ENCODE measurements at places on chromosomes 11 and 22.

DNA sequence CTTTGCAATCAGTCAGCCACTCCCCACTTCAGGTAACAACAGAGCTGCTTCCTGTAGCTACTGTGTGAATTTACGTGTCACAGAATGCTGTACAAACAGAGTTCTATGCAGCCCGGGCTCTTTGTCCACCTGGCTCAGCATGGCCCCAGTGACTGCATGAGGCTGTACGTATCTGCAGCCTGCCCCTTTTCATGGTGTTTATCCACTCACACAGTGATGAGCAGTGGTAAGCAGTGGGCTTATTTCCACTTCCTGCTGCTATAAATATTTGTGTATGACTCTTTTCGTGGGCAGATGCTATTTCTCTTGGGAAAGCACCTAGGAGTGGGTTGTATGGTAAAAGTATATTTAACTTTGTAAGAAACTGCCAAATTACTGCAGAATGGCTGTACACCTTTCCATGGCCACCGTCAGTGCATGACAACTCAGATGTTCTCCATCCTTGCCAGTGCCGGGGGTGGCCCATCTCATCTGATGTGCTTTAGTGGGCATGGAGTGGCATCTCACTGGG, 43.3 kb downstream of the MYEOV start:
- no peak for DNase-seq

DNA sequence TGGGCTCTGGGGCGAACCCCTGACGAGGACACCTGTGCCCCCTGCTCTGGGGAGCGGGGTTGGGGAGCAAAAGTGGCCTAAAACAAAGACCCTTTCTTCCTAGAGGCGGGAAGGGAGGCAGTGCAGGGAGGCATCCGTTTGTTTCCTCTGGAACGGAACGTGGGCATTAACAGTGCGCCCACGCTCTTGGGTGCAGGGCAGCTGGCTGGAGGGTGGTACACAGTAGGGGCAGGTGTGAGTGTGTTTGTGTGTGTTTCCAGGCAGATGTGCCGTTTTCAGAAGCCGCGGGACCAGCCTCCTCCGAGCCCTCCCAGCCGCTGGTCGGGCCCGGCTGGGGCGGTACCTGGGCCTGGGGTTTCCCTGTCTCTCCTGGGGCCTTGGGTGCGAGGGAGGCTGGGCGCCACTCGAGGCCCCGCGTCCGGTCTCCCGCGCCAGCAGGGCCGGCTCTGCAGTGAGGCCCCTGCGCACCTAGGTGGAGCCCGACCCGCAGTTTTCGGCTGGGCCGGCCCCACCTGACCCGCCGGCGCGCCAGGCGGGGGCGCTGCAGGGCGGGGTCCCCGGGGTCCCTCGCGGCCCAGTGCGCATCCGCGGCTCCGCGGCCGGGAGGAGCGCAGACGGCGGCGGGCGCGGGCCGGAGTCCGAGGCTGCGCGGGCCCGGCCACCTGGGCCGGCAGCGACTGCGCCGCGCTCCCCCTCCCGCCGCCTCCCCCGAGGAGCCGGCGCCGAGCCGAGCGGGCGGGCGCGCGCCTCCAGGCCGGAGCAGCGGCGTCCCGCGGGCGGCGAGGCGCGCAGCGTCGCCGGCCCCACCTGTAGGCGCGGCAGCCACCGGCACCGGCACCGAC, 1252.7 kb downstream of the BRD1 start:
- no peak for DNase-seq

DNA sequence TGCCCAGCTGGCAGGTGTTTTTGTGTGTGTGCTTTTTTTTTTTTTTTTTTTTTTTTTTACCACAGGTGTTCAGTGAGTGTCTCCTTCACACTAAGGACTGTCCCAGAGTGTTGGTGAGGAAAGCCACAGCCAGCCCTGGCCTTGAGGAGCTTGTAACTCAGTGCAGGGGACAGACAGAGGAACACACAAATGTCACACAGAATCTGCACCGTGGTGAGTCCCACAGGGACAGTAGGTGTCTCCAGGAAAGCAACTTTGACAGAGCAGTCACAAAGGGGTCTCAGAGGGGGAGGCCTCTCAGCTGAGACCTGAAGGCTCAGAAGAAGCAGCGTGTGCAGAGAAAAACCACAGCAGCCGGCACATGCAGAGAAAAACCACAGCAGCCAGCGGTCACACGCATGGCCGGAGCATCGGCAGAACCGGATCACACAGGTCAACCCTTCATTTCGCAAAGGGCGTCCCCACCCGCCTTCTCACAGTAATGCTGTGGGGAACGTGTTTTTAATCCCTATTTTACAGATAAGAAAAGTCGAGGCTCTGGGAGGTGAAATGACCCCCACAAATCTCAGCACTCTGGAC, 101.7 kb upstream of the PRR5 start:
- no peak for DNase-seq

- no peak for DNase-seq
Measured at GRCh38 chr11:107740271-107740670, 28.4 kb upstream of the SLN start.

GRCh38 chr11:1168721-1169161, 11.0 kb downstream of the MUC5AC start:
- no peak for DNase-seq

GRCh38 chr11:60878245-60879101, 11.1 kb downstream of the ZP1 start:
- no peak for DNase-seq

- no peak for DNase-seq
Measured at GRCh38 chr22:22955866-22956535, 68.4 kb downstream of the IGLL5 start.

- DNase-seq = no peak
Measured at GRCh38 chr11:61487342-61488025, 21.1 kb upstream of the LRRC10B start.

GRCh38 chr11:57778318-57779037, 16.9 kb downstream of the CTNND1 start:
- no peak for DNase-seq

DNA sequence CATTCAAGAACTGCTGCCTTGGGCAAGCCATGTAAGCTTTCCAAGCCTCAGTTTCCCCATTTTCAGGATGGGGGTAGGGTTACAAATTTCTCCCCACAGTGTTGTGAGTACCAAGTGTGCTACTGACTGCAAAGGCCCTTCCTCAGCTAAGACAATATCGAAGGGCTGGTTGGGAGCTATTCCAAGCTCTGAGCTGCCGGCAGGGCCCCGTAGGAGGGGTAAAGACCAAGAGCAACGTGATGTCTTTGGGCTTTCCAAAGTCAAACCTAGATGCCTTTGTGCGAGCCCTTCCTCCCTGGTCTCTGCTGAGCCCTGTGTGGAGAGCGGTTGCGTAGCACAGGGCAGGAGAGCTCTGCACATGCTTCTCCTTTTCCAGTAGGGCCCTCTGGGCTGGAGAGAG, 29.3 kb downstream of the PKNOX2 start:
- DNase-seq = no peak

- DNase-seq = no peak
Measured at GRCh38 chr11:36508743-36509142, 1.3 kb downstream of the TRAF6 start.

GRCh38 chr11:83671289-83671688, 385.1 kb upstream of the CCDC90B start:
- no peak for DNase-seq

All from activated gamma-delta T cell (primary cell).